ENCODE measurements at places on chromosomes 7 and 10.

DNA sequence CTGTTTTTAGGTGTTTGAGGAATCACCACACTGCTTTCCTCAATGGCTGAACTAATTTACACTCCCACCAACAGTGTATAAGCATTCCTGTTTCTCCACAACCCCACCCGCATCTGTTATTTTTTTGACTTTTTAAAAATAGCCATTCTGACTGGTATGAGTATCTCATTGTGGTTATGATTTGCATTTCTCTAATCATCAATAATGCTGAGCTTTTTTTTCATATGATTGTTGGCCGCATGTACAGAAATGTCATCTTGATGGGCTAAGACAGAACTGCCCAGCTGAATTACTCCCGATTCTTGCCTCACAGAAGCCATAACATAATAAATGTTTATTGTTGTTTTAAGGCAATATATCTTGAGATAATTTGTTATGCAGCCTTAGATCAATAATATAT is 93.1 kb upstream of the DKK1 start:
- DNase-seq, result no peak

DNA sequence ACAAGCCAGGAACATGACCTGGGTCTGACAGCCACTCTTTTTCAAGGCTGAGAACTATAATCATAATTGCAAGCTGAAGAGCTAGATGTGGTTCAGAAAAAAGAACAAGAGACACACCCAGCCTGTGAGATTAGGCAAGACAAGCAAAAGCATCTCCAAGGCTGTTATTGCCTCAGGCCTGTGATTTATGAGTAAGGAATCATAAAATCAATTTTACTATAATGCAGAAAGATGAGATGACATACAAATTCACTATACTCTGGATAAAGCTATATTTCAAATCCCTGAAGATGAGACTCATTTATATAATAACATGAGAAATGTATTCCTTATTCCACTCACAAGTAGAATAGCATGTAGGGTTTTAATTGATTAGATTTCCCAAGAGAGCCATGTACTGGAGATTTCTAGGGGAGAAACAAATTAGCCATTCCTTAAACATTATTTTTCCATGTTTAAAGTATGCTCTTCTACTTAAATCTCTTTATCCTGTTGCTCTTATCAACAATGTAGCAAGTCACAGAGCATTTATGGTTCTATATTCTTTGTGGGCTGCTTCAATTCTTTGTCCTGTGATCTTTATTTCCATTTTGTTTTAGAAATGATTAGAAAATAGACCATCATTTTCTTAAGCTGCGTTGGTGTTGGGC is 47.4 kb downstream of the FHIP2A start:
- DNase-seq, result no peak

DNA sequence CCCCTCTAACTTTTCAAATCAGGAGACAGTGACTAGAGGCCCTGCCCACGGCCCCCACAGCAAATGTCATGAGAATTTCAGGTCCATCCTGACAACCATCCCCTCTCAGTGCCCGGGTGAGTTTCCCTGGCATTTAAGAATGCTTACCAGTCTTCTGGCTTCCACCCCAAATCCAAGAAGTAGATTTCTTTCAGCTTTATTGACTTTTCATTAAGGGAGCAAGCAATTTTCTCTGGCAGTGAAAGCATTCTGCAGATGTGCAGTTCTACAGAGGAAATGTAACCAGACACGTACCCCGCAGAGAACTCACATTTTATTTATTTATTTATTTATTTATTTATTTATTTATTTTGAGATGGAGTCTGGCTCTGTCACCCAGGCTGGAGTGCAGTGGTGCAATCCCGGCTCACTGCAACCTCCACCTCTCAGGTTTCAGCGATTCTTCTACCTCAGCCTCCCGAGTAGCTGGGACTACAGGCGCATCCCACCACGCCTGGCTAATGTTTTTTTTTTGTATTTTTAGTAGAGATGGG is 120.9 kb upstream of the KCTD7 start:
- no peak for DNase-seq

DNA sequence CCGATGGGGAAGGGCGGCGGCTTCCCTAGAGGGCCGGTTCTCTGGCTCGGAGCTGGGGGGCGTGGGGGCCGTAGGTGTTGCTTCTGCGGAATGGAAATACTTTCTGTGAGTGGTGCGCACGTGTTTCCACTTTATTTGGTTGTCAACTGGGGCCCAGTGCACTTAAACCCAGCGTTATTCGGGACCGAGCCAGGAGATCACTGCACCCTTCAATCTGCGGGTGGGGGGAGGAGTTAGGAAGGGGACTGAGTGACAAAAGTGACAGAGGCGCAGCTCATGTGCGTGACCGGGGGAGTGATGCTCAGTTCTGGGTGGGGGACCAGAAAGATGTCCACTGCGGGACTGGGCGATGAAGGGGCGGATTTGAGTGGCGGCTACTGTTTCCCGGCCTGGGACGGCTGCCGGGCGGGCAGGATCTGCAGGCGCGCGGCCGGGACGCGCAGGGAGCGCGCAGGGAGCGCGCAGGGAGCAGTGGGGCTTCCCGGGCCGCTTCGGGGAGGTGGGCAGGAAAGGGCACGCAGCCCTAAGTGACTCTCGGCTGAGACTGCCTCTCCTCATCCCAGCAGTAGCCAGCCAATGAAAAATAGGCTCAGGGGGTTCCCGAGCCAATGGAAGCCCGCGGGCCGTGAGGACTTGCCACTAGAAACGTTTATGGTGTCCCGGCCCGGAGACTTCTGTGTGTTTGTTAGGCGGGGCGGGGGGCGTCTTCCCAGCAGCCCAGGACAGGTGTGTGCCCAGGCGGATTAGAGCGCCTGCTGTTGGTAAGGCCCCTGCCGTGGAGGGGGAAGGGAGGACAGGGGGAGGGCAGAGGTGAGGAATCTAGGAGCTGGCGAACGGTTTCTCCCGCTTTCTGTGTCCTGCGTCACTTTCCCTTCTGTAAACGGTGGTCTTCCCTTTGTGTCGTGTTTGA is 54.3 kb upstream of the KDM7A start:
- DNase-seq, result peak; percentile 16

DNA sequence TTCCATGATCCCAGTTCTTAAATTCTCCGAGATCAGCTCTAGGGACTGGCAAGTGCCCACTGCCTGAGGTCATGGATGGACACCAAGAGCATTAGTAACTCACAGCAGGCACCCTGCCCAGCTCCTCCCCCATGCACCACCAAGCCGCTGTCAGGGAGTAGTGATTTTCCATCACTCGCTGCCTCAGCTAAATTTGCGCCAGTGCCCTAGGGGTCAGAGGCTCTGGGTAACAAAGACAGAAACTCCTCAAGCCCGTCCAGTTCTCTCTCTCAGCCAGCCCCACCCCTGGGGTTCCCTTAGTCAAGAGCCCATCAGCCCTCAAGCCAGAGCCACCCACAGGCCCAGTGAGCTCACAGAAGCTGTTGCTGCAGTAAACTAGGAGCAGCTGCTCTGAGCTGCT is 30.0 kb downstream of the PAX2 start:
- DNase-seq, result no peak

GRCh38 chr10:683448-684071 is 5.9 kb downstream of the DIP2C start:
- DNase-seq, result no peak

- no peak for DNase-seq
Observed at GRCh38 chr10:86862373-86862772, 95.0 kb downstream of the MMRN2 start.

DNA sequence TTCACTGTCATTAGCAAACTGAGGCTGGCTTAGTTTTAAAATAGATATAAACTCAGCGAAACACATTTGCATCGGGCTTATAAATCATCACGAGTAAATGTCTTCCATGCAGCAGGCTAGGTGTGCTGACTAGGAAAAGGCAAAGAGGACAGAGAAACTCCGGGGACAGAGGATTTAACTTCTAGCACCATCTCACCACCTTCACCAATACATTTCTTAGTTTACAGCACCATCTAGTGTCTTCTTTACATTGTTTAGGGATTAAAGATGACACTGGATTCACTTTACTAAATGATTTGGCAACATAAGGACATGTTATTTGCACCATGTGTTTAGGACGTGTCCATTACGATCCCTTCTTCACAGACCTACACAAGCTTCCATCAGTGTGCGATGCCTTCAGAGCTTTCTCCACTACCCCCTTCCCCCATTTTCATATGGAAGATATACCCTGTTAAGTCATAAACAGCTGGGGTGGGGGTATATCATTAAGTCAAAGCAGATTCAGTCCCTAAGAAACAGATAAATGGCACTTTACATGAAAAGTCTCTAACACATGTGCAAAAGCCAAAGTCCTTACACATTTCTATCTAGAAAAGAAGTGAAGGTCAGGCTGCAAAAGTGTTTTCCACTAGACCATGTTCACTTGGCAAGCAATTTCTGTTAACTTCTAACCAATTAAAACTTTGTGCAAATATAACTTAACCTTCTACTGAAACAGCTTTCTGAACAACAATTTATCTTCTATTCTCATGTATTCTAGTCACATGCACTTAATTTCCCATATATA is 103.3 kb downstream of the GRB10 start:
- DNase-seq, result no peak

GRCh38 chr10:32386623-32387260 is 39.8 kb upstream of the EPC1 start:
- no peak for DNase-seq

DNA sequence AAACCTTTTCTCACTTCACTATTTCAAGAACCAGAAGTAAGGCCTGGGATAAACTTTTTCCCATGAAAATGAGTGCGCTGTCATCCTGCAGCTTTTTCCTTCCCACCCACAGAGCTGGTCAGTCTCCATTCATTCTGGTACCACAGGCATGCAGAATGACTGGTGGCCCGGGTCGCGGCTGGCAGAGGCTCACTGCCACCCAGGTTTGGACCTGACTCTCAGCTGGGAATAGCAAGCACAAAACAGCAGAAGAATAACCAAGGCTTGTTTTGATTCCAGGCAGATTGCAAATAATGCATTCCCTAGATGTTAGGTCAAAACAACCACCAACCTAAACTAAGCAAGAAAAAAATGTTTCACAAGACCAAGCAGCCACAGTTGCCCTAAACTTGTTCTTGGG is 190.5 kb upstream of the NRP1 start:
- DNase-seq, result no peak

GRCh38 chr10:88066876-88067275 is 203.5 kb downstream of the PTEN start:
- no peak for DNase-seq

GRCh38 chr10:87868277-87868676 is 4.9 kb downstream of the PTEN start:
- no peak for DNase-seq

Measured in hypothalamus (tissue), 51 donors.